IPS DF 19.7 (cell line): ENCODE measurements at places on chromosomes 16 and 17.

- DNase-seq, result no peak
Observed at GRCh38 chr17:32824334-32824733, 52.6 kb downstream of the MYO1D start.

DNA sequence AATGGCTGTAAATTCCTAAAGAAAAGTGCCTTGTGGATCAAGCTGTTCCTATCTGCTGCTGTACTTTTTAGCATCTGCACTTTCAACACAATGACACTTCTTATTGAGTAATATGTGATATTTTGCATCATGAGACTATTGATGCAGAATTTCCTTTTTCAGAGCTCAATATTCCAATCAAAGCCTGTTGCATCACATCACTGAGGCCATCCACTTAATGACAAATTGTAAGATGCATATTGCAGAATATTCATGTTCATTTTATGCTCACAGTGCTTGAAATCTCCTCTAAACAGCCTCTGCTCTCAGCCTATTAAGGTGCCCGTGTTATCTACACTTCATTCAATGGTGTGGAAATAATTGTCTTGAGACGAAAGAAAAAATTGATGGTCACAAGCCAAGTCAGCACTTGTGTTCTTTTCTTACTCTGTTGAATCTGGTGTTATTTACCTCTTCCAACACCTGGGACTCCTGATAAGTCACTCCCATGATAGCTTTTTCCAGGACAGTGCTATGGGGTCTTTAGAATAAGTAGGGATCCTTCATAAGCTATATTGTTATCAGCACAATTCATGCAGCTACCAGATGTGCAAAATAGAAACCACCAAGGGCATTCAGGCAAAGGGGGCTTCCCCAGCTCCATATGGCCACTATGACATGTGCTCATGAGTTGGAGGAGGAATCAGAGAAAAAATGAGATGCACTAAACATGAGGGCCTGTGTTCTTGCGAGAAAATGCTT lies 9.3 kb upstream of the SKAP1 start:
- no peak for DNase-seq

GRCh38 chr17:2124391-2124790 lies 69.5 kb downstream of the HIC1 start:
- DNase-seq, result no peak

- DNase-seq, result no peak
Observed at GRCh38 chr17:47363171-47363570, 39.4 kb downstream of the EFCAB13 start.

- DNase-seq, result no peak
Observed at GRCh38 chr16:85752511-85753420, 1.9 kb upstream of the C16orf74 start.

DNA sequence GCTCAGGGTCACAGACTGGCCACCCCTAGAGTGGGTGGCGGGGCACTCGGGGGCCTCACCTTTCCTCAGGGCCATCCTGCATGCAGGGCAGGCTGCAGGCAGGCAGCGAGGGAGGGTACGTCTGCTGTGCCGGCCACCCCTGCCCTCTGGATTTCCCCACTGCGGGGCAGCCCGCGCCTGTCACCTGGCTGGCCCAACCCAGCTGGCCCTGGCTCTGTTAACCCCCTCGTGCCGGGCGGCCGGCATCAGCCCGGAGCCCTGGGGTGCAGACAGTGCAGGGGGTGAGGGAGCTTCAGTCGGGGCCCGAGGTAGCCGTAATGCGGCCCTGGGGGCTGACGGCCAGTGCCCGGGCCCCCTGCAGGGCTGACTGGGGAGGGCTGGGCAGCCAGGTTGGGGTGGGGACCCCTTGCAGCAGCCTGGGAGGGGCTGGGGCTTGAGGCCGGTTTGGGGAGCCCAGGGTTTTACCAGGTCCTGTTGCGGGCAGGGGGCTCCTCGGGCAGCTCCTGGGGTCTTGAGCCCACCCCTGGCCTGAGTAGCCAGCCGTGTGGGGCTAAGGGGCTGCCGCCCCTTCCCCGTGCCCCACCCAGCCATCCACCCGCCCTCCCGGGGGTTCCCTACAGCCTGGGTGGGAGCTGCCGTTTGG lies at the start of gene IGFALS:
Gene IGFALS, minus strand, starts transcription at position 128 of the 643 bp plus-strand sequence. Its CDS starts 53 bp downstream, at position 75.
- no peak for DNase-seq
